Activated T-helper 1 cell treated with anti-CD3 and anti-CD28 coated beads, Interleukin-12 subunit alpha, Interleukin-12 subunit beta, Interleukin-2, Interleukin-4 antibody, amounts not matched to agents 30 ng/mL and 10 ng/mL and 1 ng/mL, durations not matched to agents 14 hours and 24 hours and 36 hours (primary cell): ENCODE measurements at places on chromosomes 5 and 9. TPM values are rescaled to one million over a fixed set of nuclear protein-coding genes. Genes with fewer than 3 reads are reported as not detected.
A peak's percentile ranks its signal among the peaks of the same experiment; 100 is the strongest.

- no peak for DNase-seq
Observed at GRCh38 chr9:6512085-6512657, 99.2 kb downstream of the UHRF2 start.

- DNase-seq, result no peak
Observed at GRCh38 chr5:170576602-170577535, 73.0 kb downstream of the KCNIP1 start.

- DNase-seq, result no peak
Observed at GRCh38 chr5:160471761-160472160, 50.1 kb downstream of the PTTG1 start.

DNA sequence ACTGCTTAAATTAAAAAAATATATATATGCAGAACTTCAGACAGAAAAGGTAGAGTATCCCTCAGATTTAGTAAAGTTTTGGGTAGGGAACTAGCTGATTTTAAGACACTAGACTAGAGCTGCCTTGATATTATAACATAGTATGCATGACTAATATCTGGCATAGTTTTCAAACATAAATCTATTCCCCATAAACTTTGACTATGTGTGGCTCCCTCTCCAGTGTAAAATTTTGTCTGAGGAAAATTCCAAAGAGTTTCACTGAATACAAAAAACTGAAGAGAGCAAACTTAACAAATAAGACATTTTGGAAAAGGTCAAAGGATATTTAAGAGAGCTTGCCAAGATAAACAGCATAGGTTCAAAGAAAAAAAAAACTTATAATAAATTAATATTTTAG, 66.2 kb upstream of the ZNF462 start:
- DNase-seq, result no peak

DNA sequence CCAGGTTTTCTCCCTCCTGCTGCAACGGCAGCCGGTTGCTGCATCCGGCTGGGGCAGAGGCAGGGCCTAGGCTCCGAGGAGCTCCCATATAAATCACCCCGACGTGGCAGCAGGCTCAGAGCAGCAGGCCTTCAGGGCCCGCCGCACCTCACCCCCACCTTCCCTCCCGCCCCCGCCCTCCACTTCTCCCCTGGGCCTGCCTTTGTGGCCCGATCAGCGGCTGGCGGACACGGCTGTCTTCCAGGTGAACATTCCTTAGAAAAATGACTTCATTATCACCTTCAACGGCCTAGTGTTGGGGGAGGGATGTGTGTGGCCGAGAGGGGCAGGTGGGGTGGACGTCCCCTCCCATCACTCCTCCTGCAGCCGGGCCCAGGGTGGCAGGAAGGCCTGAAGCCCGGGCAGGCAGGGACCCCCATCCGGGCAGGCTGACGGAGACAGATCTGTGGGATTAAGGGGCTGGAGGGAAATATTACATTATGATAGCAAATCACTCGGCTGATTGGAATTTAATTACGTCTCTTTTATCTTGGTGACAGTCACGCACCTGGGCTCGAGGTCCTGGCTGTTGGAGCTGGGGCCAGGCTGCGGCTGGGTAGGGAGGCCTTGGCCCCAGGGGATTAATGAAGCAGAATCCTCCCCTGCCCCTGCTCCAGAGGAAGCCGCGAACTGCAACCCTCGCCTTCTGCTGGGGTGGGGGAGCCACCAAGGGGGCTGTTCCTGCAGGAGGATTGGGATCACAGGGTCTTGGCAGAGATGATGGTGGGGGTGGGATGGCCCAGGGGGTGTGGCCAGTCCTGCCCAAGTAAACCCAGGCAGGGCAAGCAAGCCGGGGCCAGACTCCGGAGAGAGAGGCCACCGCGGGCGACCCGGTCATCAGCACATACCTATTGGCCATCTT, 38.4 kb upstream of the RXRA start:
- no peak for DNase-seq

CHSY3 gene
- total RNA-seq, result not detected in 2 replicates

PCDHGA8 gene
- 0.03 TPM in 1 of 2 replicates, not detected in the other for total RNA-seq

DNA sequence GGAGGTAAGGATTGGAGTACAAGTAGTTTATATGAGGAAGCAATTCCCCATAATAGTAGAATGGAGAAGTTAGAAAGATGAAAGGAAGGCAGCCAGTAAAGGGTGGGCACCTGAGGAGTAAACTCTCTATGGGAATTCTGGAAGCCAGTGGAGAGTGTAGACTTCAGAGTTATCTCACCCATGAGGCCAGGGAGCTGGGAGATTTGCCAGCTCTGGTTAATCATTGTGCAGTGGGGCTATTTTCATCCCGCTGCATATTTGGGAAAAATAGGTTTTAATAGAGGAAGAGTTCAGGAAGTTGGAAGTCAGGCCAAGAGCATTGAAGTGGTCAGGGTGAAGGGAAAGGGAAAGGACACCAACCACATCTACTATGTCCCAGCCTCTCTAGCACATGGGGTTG, 242.3 kb upstream of the BRINP1 start:
- no peak for DNase-seq

- DNase-seq, result no peak
Observed at GRCh38 chr5:74613283-74613682, 27.2 kb downstream of the ENC1 start.

GRCh38 chr9:96161819-96162218, 140.2 kb downstream of the HSD17B3 start:
- no peak for DNase-seq

- no peak for DNase-seq
Observed at GRCh38 chr5:141807329-141807728, 70.9 kb downstream of the PCDH1 start.

- no peak for DNase-seq
Observed at GRCh38 chr5:74357827-74358226, 282.7 kb downstream of the ENC1 start.

SLCO6A1 gene
- total RNA-seq, result not detected in 2 replicates

DNA sequence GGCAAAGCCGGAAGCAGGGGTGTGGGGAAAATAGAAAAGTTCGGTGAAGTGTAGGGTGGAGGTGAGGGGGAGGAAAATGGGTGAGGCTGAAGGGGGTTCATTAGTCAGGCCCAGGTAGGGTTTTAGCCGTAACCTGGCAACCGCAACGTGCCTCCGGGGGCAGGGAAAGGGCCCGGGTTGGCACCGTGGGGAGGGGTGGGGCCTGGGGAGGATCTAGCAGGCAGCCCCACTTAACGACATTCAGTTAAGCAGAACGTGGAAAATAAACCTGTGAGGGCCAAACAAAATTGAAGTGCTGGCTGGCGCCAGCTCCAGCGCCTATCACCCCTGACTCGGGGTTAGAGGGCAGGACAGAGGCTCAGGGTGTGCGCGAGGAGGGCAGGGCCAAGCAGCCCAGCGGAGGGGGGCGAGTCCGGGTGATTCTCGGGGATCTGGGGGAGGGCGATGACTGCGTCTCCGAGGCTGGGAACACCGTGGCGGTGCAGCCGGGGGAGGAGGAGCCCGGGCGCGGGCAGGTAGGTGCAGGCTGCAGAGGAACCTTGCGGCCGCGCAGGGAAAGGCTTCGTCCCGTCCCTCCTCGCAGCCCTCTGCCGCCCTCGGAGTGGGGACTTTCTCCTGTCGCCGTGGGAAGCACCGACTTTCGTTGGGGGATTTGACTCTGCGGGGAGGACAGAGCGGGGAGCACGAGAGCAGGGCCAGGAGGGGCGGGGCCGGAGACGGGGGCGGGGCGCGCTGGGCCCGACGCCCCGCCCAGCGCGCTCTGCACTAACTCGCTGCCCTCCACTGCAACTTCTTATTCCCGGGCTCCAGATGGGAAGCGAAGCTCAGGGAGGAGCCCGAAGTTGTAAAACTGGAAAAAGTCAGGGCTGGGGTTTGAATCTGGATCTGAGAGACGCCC, 5.1 kb downstream of the RGS14 start:
- peak; percentile 56 for DNase-seq

- DNase-seq, result no peak
Observed at GRCh38 chr5:132058646-132059042, 1.8 kb upstream of the IL3 start.

DNA sequence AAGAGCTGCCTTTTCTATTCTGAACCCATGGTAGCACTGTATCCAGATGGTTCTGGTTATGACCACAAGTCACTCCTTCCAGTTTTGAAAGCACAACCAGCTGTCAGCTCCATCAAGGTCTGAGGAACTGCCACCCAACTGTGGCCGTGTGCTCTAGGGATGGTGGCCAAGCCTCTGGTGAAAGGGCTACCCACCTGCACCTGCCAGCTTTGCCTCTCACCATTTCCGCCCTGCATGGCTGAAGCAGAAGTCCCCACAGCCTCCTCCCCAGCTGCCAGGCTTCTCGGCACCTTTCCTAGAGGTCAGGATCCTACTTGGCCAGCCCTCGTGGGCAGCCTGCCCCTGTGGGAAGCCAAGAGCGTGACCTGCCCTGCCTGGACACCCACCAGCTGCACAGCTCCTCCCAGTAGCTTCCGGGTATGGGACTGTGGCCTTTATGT, 16.8 kb downstream of the SEMA5A start:
- no peak for DNase-seq

DNA sequence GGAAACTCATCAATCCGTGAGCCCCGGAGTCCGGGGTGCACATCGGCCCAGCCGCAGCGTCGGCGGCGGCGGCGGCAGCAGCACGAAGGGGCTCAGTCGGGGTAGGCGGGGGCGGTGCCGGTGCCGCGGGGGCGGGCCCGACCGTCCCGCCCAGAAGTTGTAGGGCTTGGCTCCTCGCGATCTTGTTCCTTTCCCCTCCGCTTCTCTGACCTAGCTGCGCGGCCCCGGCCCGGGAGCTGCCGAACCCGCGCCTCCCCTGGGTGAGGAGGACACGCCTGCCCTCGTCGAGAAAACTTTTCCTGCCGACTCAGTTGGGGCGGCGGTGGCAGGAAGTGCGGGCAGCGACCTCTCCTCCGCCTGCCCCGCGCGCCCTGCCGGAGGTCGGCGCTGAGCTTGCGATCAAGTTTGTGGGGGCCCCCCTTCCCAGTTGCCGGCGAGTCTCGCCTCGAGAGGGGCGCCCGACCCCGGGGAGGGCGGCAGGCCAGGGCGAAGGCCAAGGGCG, at the start of gene MAN2A1:
TSS of gene MAN2A1 (plus strand) at position 188 of the 502 bp plus-strand sequence. CDS start 491 bp downstream, outside the sequence.
- peak; percentile 79 for DNase-seq

DNA sequence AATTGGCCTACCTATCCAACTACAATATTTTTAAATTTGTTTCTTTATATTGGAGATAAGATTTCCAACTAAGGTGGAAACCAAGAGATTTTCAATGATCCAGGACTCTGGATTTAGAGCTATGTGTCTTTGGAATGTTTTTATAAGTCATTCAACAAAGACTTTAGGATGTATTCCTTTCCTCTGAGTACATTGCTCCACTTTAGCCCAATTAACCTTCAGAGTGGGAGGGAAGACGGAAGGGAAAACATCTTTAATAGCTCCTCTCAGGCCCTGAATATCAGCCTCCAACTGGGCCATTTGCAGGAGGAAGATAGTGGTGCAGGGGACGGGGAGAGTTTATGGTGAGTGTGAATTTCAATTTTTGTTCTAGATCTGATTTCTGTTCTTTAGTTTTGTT, 239.2 kb downstream of the PIK3R1 start:
- DNase-seq, result no peak

DNA sequence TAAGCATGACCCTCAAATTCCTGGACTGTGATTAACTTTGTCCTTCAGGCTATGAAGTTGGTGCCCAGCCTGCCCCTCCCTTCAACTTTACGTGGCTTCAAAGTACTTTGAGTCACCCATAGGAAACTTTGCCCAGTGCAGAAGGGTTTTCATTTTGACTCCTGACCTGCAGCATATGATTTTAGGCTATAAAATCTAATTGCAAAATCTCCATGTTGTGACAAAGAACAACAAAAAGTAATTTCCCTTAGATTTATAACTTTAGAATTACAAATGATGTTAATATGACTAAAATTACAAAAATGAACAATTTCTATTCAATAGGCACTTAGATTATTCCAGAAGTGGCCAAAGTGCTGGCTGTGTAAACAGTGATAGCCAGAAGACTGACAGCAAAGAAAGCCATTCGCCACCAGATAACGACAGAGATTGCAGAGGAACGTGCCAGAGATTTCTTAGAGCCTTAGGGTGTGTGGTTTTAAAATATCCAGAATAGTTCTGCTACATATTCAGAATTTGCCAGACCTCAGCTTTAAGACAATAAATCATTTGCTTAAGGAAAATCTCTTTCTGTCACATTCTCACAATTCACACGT, 197.4 kb downstream of the SEMA5A start:
- no peak for DNase-seq

DNA sequence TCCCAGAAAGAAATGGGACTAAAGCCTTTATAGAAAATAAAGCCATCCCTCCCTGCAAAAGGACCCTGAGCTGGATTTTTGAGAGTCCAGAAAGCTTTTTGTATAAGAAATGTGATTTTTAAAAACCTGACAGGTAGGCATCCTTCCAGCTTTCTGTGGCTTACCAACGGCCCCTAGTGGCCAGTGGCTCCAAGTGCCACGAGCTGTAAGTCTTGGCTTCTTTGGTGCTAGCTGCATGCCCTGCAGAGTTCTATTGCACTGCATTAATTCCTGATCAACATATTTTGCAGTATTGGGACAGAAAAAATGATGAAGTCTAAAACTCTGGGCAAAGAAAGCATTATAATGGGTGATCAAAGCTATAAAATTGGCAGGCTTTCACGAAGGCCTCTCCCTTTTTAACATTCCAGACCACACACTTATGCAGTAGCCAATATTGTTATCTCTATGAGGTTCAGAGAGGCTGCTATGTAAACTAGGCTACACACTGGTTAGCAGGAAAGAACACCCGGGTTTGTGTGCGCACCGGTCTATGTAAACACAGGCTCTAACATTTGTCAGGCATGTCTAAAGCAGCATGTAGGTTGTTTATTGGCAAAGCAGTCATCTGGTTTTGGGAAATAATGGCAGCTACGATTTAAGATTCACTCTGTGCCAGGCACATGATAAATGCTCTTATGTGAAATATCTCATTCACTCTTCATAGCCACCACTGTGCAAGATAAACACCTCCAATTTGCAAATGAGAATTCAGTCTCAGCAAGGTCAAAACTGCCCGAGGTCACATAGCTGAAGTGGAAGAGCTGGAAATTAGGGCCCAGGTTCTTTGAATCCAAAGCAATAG, 55.2 kb downstream of the NMUR2 start:
- DNase-seq, result no peak

C5orf46 gene
- total RNA-seq, result not detected in 2 replicates

LHX3 gene
- total RNA-seq, result not detected in 2 replicates

GRCh38 chr9:20980832-20981455, 50.5 kb downstream of the HACD4 start:
- no peak for DNase-seq

SLC45A2 gene
- total RNA-seq, result 0.18 TPM in 1 of 2 replicates, not detected in the other

FCN2 gene
- total RNA-seq, result not detected in 2 replicates
